NCI-H446 (cell line): ENCODE measurements at places on chromosomes 12 and 14.

DNA sequence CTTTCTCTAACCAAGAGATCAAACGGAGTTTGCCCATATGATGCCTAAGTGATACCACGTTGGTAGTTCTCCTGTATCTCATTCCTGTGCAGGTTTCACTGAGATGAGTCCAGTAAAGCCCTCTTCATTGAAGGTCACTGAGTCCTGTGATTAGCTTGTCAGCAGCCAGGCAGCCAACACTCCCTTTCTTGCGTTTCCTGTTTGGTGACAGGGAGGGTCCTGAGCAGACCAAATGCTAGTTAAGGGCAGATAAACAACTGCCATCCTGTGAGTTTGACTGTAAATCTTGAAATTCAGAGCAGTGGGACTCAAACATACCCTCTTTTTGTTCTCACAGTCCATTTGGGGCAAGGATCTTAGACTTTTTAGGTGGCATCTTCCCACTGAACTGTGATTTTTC, 39.4 kb downstream of the ZNF641 start:
- DNase-seq, result no peak

GRCh38 chr12:11863478-11863906, 207.2 kb upstream of the BCL2L14 start:
- DNase-seq, result no peak

GRCh38 chr12:3884671-3885070, 11.5 kb upstream of the PARP11 start:
- DNase-seq, result no peak

- DNase-seq, result no peak
Measured at GRCh38 chr14:68607867-68608573, 184.8 kb downstream of the ZFP36L1 start.

- no peak for DNase-seq
Measured at GRCh38 chr12:122150127-122150681, 23.8 kb downstream of the IL31 start.

DNA sequence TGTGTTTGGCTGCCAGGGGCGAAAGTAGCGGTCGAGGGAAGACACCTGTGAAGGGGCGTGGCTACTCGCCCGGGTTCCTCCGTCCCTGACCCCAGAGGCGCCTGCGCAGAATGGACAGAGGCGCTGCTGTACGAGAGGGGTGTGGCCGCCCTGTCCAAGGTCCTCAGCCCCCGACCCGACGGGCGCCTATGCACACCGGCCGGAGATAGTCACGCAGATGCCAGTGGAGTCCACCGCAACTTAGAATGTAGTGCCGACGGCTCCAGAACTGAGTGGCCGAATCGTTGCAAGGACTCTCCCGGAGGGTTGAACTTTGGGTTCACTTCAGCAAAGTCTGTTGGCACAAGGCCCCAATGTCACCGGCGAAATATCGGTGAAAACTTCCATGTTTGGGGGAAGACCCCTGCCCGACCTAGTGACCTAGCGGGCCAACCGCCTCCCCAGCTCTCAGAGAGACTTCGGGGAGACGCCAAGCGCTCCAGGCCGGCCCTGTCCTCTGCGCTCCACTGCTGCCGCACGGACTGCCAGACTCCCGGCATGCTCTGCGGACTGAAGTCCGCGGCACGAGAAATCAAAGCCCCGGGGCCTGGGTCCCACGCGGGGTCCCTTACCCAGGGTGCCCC, 541 bp upstream of the RNU6-7 start:
- peak; percentile 87 for DNase-seq

GRCh38 chr12:49703647-49704137, 3.5 kb downstream of the FMNL3 start:
- DNase-seq, result no peak

DNA sequence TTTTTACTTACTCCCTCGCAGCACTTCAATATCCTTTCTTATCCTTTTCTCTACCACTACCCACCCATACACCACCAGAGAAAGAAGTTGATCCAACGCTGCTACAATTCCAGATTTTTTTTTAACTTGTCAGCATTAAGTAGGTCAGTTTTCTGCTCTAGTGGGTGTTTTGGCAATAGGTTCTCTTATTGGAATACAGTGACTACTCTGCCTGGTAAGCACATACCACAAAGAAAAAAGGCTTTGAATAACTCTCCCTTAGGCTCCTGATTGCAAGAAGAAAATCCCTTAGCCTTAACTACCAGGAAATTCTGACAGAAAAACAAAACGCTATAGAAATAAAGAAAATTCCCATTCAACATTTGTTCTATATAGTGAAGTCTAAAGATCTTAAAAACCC, 72.0 kb downstream of the NUMB start:
- no peak for DNase-seq

DNA sequence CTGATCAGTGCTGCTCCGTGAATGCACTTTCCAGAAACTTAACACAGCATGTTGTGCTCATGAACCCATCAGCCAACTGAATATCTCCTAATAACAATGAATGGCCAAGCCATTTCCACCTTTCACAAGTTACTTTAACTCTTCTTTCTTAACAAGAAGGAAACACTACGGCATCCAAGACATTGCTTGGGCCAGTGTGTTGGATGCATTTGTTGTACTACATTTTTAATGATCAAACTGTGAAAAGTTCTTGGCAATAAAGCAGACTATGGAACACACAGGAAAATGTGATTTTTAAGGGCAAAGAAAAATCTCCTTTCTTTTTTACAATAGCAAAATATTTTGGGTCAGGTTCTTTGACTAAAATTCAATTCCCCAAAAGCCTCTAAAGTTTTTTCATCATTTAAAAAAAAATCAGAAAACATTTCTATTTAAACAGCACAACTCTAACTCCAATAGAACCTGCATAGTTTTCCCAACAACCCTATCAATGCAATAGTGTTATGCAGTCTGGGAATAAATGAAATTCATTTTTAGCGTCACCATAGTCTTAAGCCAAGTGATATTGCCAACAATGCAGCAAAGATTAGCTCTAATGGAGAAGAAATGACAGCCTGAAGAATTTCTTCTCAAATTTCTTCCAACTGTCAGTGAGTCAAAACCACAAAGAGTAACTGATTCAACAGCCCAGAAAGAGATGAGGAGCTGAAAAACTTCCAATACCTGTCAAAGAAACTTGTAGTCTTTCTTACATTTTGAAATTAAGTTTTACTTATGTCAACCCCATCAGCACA, 50.7 kb upstream of the PTPRR start:
- peak; percentile 18 for DNase-seq
